ENCODE measurements at places on chromosomes 5 and 9.

DNA sequence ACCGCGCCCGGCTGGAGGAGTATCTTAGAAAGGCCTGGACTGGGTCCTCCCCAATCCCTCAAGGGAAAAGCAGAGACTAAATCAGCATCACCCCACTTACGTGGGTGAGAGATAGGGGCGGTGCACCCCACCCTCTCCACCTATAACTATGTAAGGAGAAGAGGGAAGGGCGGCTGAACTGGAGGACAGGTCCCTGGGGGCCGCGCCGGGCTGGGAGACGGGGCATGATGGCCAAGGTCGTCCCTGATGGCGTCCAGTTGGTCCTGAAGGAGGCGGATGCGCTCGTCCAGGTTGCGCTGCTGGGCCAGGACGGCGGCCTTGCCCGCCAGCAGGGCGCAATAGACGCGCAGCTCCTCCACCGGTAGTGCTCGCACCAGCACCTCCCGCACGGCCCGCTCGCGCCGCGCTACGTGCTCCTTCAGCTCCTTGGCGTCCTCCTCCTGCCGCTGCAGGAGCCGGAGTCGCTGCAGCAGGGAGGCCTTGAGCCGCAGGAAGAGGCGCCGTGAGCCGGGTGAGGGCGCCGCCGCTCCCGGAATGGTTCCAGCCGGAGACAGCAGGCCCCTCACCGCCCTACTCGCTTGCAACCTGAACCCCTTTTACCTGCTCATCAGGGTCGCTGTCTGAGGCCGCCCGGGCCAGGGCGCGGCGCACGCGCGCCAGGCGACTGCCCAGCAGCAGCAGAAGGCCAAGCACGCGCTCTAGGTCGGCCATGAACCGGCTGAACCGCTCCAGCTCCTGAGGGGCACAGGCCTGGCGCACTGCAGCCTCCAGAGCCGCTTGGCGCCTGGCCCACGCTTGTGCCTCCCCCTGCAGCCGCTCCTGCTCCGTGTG lies 7.6 kb downstream of the SHROOM1 start:
- no peak for DNase-seq

DNA sequence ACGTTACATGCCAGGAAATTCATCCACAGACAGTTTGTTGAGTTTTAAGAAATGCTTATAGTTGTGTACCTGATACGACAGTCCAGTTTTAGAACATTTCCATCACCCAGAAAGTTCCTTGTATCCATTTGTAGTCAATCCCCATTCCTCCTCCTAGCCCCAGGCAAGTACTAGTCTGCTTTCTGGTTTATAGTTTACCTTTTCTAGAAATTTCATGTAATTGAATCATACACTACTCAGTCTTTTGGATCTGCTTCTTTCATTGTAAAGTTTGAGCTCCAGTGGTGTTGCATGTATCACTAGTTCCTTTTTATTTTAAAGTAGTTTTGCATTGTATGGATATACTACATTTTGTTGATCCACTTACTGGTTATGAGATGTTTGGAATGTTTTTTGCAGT lies 291.2 kb downstream of the AOPEP start:
- no peak for DNase-seq

- no peak for DNase-seq
Measured at GRCh38 chr5:61123145-61123544, 39.1 kb downstream of the SMIM15 start.

- no peak for DNase-seq
Measured at GRCh38 chr9:33489066-33489465, 15.3 kb upstream of the NOL6 start.

DNA sequence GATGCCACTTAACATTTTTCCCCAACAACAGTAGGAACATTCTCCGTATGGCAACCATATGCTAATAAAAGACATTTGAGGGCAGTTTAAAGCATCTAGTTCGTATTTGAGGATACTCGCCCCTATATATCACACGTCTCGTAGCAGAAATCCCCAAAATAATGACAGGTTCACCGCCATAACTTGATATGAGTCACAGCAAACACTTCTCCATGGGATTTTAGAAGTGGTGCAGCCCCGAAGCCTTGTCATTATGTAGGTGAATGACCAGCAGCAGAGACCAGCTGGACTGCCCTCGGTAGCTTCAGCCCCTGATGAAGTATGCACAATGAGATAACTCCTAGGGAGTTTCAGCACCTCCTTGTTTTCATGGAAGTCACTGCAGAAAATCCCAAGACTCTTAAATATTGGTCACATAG lies 2.0 kb downstream of the CTNND2 start:
- no peak for DNase-seq

DNA sequence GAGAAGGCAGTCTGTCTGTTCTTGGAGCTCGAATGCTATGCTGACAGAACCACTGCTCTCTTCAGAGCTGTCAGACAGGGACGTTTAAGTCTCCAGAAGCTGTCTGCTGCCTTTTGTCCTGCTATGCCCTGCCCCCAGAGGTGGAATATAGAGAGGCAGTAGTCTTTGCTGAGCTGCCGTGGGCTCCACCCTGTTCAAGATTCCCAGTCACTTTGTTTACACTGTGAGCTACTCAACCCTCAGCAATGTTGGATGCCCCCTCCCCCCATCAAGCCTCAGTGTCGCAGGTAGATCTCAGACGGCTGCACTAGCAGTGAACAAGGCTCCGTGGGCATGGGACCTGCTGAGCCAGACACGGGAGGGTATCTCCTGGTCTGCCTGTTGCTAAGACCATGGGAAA lies 344.2 kb downstream of the TMEM161B start:
- no peak for DNase-seq

DNA sequence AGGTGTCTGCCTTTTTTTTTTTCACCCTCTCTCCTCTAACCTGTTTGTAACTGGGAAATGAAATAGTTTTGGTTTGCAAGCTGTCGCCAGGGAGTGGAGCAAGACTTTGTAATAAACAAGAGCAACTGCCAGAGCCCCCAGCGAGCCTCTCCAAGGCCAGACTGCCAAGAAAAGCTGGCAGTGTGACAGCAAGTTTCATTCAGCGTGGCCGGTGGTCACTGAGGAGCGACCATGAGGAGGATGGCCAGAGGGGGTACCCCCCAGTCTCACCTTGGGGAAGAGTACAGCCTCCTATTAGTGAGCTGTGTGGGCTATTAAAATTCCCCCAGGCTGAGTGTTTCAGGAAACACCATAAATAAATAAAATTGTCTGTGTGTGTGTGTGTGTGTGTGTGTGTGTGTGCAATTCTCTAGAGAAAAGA lies 49.9 kb downstream of the ZFAND5 start:
- no peak for DNase-seq

GRCh38 chr9:120390637-120391190 lies 189.3 kb downstream of the CDK5RAP2 start:
- no peak for DNase-seq

GRCh38 chr5:96196890-96197289 lies 235.2 kb upstream of the ELL2 start:
- no peak for DNase-seq

DNA sequence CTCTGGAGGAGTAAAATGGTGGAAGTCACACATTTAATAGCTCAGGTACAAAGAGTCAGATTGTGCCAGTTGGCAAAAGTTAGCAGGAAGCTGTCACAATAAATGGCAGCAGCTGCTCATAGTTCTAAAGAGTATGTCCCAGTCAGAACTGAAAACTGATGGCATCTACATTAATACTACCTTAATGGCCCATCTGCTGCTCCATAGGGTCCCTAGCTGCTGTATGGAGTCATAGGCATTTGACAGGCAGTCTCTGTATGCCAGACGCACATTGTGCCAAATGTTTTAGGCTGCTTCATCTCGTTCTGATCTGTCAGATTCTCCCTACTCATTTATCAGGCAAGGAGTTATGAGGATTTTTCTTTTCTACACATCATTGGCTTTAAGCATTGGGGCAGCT lies 515.8 kb upstream of the ARRDC3 start:
- DNase-seq = no peak

DNA sequence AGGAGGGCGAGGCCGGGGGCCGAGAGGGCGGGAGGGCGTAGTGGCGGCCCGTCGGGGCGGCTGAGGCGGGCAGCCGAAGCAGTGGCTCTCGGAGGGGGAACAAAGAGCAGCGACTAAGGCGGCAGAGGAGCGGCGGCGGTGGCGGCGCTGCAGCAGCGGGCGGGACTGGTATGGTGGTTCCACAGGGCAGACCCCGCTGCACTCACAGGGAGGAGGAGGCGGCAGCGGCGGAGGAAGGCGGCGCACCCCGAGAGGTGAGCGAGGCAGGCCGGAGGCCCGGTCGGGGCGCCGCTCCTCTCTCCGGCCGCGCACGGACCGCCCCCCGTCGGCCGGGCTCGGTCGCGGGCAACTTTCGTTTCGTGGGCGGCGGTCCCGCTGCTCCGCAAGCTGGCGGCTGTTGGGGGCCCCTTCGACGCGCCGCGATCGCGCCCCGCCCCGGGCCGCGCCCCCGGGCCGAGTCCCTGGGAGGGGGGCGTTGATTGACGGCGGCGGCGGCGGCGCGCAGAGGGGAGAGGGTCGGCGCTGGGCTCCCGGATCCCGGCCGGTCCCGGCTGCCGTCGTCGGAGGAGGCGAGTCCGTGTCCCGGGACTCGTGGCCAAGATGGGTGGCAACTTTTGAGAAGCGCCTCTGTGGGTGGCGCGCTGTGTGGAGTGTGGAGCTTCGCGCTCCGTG lies 467 bp downstream of the CNOT6 start:
- no peak for DNase-seq

DNA sequence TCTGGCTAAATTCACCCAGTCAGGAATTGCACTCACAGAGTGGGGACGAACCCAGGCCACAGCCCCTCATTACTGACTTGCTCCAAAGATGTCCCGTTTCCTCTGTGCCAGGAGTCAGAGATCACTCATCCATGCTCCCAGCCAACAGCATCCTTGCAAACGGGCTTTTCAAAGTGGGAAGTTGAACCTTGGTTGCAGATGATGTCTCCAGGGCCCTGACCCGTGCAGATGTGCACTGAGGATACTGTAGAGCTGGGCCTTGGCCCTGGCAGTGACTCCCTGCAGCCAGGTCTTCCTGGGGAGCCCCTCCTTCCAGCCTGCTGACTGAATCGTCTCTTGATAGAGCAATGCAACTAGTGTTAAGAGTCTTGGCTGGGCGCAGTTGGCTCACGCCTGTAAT lies 22.3 kb downstream of the TCF7 start:
- DNase-seq = no peak

- DNase-seq = no peak
Measured at GRCh38 chr5:1336106-1336561, 8.8 kb downstream of the CLPTM1L start.

DNA sequence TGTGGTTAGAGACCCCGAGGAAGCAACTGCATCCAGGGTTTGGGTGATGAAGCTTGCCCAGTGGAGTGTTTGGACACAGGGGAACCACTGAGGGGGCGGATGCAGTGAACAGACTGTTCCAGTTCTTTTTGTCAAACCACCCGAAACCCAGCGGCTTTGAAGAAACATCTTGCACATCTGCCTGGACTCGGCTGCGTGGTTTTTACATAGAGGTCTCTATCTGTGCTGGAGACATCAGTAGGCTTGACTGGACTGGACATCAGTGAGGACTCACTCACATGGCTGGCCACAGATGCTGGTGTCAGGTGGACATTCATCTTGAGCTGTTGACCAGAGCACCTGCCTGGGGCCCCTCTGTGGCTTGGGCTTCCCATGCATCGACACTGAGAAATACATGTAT lies 15.3 kb upstream of the SPATA31E1 start:
- no peak for DNase-seq

GRCh38 chr5:17403695-17404490 lies 94.1 kb upstream of the TAF11L2 start:
- DNase-seq = no peak

- DNase-seq = no peak
Measured at GRCh38 chr5:138952962-138953361, 77.8 kb upstream of the LRRTM2 start.

DNA sequence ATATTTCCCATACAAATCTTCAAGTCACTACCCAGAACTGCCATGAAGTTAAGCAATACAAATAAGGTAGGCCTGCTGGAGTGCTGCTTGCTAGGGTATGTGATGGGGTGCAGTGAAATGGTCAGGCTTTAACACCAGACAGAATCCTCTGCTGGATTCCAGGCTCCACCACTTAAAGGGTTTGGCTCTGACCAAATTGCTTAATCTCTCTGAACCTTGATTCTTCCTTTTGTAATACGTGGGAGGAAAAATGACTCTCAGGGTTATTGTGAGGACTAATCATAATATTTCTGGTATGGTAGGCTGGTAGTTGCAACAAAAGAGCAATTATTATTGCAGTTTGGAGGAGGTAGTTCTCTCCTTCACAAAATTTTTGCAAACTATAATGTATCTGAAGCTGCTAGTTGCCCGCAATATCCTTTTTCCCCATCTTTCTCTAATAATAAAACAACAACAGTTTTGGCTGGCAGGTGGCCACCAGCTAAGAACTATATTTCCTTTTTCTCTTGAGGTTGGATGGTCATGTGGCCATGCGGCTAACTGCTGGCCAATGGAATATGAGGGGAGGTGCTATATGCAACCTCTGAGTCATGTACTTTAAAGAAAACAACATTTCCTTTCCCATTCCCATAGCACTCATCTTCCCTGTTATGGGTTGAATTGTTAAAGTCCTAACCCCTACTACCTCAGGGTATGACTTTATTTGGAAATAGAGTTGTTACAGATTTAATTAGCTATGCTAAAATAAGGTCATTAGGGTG lies 44.1 kb downstream of the CCL28 start:
- no peak for DNase-seq

DNA sequence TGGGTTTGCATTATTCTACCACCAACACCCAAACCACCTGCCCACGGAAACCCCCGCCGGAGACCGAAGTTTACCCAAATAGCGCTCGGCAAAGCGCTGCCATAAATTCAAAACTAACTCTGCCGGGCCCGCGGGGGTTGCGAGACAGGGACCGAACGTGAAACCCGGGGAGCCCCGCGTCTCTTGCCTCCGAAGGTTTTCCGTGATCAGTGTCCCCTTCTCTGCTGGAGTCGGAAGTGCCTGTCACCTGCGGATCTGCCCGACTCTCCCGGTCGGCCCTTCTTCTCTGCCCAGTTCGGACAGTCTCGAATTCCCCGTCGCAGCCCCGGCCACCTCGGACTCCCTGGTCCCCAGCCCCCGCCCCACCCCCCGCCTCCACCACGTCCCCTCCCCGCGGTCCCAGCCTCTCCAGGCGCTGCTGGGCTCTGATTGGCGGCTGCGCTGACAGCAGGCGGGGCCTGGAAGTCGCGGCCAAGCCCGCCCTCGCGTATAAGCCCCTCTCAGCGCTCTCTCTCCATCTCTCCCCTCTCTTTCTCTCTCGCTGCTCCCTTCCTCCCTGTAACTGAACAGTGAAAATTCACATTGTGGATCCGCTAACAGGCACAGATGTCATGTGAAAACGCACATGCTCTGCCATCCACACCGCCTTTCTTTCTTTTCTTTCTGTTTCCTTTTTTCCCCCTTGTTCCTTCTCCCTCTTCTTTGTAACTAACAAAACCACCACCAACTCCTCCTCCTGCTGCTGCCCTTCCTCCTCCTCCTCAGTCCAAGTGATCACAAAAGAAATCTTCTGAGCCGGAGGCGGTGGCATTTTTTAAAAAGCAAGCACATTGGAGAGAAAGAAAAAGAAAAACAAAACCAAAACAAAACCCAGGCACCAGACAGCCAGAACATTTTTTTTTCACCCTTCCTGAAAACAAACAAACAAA lies at the start of gene RORB:
TSS of gene RORB (plus strand) at position 517 of the 929 bp plus-strand sequence. CDS start 642 bp downstream, outside the sequence.
- peak; percentile 12 for DNase-seq

DNA sequence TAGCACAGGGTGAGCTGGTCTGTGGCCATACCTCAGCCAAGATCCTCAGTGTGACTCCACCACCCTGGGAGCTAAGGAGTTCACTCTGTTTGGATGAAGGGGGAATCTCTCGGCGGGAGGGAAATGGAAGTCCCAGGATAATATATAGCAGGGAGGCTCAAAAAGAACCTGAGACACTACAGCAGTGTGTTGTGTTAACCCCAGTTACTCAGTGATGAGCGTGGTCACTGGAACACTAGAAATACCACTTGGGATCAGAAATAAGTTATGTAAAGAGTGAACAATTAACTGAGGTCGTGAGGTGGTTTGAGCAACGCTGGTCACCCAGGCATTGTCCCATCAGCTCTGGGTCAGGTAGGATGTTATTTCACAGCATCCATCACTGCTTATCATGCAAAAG lies 59.3 kb upstream of the ADAMTS16 start:
- no peak for DNase-seq

All from stimulated activated CD8-positive, alpha-beta memory T cell treated with anti-CD3 and anti-CD28 coated beads, Interleukin-7, amount 100 ng/mL, for 1 hour (primary cell).